Progenitor cell of endocrine pancreas (in vitro differentiated cells): ENCODE measurements at places on chromosomes 7 and 10.

GRCh38 chr7:90597563-90598253 is 1.6 kb downstream of the CDK14 start:
- DNase-seq: no peak

DNA sequence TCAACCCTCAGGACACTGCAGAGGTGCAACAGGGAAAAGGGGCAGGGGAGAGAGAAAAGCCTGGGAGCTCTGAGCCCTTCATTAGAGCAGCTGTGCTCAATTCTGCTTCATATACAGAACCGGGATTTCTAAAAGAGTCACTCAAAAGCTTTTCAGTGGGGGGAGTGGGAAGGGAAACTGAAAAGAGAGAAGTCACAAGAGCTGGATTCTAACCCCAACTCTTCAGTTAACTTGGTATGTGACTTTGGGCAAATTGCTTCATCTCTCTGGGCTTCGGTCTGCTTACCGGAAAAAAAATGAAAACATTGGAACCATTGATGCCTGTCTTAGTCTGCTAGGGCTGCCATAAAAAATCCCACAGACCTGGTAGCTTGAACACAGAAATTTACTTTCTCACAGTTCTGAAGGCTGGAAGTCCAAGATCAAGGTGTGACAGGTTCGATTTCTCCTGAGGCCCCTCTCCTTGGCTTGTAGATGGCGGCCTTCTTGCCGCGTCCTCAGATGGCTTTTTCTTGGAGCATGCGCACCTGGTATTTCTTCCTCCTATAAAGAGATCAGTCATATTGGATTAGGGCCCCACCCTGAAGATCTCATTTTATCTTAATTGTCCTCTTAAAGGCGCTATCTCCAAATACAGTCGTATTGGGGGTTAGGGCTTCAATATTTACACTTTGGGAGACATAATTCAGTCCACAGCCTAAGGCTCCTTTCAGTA is 118.3 kb upstream of the KMT2E start:
- DNase-seq: no peak

DNA sequence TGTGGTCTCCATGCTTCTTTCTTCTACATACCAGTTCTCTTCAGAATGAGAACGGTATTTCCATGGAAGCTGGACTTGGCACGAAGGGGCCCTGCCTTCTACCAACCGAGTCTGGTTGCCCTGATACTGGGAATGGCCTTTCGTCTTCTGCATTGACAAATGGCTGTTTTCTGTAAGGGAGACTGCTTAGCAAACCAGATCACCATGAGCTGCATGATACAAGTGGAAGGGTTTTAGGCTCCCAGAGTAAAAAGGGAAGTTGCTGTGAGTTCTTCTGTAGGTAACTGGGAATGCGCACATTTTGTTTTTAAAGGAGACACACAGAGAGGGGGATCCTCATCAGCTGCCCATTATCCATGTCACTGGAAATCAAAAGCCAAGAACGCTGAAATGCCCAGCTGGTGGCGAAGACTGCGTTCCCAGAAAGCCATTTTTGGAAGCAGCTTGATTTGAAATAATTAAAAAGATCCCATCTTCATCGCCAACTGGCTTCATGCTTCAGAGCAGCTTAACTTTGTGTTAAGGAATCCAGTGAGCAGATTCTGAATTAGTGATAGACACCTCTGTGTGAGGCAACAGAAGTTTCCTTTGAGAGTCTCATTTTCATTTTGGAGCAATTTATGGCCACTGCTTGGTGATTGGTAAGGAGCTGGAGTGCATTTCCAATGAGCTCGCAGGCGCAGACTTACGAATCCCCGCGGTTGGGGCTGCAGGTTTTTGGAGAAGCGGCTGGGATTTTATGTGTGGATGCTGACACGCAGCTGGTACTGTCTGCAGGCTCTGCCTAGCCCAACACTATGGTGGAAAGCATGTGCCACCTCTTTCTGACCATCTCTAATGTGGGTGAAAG is 672.7 kb upstream of the FOXK1 start:
- DNase-seq: no peak

GRCh38 chr10:34748357-34748756 is 66.7 kb downstream of the PARD3 start:
- no peak for DNase-seq

DNA sequence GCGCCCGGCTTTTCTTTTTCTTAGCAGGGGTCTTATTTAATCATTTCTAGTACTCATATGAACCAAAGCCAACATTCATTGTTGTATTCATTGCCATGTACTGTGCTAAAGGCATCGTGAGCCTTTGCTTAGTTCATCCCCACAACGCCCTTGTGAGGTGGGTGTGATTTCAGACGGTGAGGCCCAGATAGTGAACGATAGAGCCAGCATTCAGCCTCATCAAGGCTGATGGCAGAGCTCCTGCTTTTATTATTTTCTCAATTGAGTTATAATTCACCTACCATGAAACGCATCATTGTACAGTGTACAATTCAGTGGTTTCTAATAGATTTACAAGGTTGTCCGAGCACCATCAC is 50.1 kb downstream of the HK1 start:
- DNase-seq: no peak

- DNase-seq: no peak
Observed at GRCh38 chr7:7098280-7098818, 84.0 kb upstream of the C1GALT1 start.

DNA sequence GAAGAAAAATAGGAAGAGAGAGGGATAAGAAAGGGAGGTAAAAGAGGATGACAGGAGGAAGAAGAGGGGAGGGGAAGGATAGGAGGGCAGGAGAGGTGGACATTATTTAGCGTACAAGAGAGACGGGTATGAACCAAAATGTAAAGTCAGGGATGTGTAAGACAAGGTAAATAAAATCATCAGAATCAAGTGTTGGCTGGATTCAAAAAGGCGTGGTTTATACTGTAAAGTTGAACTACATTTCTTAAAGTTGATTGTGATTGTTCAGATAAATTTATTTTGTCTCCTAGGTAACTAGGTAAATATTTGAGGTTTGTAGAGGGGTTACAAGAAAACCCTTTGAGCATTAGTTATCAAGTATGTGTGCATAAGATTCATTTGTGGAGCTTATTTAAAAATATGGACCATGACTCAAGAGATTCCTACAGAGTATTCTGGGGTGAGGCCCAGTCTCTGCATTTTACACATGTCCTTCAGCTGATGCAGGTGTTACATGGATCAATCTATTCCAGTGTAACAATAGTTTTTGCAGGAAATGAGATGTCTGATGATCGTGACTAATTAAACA is 512.1 kb upstream of the MBL2 start:
- no peak for DNase-seq

DNA sequence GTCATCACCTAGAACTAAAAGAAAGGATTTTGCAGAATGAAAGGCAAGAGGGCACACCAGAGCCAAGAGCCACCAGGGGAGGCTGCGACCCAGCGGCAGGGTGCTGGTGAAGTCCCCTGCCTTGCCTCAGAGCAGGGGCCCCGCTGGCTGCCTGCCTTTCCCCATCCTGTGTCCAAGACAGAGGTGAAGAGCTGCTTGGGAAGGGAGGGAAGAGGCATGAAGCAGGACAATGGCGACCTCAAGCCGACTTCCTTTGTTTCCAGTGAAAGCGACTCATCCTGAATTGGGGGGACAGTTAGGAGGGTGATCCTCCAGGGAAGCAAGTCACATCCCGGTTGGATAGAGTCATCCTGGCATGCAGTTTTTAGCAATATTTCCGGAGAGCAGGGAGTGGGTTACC is 255.5 kb upstream of the YAE1 start:
- DNase-seq: no peak

DNA sequence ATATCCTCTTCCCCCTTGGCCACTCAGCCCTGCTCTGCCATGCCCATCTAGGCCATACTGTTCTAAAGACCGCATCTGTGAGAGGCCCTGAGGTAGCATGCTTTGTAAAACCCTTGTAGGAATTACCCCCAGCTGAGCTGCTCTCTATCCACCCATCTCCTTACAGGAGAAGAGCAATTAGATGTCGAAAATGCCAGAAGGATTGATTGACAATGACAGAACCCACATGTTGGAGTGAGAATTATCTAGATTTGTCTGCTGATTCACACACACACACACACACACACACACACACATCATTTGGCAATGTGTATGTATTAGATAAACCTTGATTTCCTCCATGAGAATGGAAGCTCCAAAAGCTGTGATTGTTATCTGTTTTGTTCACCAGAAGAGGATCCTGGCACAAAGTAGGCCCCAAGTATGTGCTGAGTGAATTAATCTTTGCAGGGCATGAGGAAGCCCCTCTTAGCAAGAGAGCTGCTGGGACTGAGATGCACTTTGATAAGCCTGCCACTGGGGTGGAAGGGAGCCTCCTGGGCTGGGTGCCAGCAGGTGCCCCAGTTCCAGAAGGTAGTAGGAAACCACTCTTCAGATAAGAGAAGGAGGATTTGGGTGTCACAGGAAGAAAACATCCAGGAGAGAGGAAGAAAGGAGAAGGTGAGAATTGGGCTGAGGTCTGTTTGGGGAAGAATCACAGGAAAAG is 187.5 kb upstream of the ADO start:
- DNase-seq: no peak

DNA sequence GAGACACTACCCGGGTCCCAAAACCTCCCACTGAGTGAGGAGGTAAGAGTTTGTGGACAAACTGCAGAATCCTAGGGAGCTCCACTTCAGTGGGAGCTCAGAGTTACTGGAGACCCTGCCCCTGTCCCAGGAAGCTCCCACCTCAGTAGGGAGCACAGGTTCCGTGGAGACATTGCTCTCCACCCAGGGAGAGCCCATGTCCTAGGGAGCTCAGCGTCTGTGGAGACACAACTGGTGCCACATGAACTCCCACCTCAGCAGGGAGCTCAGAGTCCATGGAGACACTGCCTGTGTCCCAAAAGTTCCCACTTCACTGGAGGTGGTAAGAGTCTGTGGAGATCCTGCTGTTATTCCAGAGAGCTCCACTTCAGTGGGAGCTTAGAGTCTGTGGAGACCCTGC is 6.3 kb downstream of the MYO1G start:
- DNase-seq: no peak

DNA sequence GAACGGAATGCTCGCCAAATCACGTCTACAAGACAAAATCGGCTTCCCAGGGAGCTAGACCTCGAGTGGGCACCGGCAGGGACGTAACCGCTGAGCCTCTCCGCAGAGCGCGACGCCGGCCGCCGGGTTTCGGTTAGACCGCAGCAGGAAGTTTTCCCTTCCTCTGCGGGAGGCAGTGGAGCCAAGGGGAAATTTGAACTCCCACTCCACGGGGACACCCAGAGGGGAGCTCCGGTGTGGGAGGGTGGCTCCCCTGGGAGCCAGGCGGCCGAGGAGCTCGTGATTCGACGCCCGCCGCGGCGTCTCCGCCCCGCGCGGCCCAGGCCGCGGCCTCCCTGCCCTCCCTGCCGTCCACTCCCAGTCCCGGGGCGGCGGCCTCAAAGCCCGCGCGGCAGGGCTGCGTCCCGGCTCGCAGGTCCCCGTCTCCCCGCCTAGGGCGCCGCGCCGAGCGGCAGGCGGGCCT is 426 bp downstream of the SYPL1 start:
- no peak for DNase-seq

DNA sequence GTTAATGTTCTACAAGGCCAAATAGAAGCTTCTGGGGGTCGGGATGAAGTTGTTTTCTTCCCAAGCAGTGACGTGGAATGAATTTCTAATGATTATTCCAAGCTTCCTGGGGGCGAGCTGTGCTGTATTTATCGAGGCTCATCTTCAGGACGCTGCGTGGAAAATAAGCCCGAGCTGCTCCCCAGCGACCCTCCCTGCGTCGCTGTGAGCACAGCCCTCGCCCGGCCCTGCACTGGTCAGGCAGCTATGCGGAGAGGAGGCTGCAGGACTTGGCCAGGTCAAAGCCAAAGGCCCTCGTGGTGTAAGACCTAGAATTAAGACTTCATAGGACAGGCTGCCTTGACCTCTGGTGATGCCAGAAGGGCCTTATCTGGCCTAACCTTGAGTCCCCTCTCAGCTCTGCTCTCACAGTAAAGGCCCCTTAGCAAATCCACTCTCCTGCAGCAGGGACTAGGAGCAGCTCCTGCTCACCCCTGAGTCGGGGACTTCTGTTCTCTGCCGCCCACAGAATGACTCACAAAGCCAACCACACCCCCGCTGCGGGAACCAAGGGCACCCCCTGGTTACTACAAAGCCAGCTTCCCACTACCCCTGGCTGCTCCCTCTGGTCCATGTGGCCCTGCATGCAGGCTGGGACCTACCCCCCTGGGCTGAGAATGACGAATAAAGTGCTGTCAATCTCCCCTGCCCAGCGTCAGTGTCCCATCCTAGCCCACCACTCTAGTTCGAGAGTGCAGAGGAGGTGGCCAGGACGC is 501.6 kb downstream of the TCERG1L start:
- no peak for DNase-seq

DNA sequence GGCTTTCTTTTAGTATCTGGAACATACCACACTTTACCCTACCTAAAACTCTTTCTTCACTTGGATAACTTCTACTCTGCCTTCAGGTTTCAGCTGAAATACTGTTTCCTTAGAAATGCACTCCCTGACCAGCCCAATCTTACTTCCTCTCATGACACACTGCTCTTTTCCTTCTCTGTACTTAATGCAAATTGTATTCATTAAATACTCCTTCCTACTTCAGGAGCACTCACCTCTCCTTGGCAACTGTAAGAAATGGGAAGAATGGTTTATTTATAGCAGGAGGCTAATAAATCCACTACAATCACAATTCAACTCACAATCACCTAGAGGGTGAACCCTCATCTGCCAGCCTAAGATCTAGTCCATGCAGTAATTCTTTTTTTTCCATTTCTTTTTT is 15.2 kb downstream of the ZCWPW1 start:
- DNase-seq: no peak

GRCh38 chr7:47950714-47951113 is 2.4 kb upstream of the PKD1L1 start:
- no peak for DNase-seq

DNA sequence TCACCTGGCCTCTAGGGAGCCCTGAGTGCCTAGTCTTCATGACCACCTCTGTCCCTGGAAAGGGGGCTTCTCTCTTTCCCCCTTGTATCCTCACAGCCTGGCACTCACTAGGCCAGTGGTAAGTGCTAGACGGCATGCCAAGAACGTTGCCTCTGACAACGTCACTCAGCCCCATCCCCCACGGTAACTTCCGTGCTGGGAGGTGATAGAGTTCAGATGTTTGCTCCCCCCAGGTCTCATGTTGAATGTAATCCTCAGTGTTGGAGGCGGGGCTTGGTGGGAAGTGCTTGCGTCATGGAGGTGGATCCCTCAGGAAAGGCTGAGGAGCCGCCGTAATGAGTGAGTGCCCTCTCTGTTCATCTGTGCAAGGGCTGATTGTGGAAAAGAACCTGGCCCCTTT is 343.3 kb upstream of the MKI67 start:
- no peak for DNase-seq

GRCh38 chr10:49831352-49832035 is 69.4 kb upstream of the OGDHL start:
- DNase-seq: no peak

GRCh38 chr10:106355450-106355849 is 809.1 kb downstream of the SORCS1 start:
- DNase-seq: no peak

- no peak for DNase-seq
Observed at GRCh38 chr7:11612737-11613136, 219.3 kb downstream of the THSD7A start.

DNA sequence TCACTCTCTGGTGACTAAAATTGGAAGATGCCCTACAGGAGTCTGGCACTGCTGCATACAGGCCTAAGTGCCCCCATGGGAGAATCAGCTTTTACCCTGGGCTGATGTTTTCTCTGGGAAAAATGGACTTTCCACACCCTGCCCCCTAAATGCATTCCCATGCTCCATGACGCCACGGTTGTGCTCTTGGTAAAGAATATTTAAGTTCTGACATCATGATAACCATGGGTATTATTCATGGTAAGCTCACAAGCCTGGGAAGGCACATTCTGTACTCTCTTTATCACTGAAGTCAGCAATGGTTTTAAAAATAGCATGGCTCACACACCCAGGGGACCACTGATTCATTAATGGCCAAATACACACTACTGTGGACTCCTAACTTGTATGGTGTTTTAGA is 43.4 kb downstream of the HIPK2 start:
- DNase-seq: no peak
